SK-N-DZ (cell line): ENCODE measurements at places on chromosomes 7 and 10.

GRCh38 chr10:98569853-98570252 is 123.1 kb upstream of the HPS1 start:
- DNase-seq, result no peak

- no peak for DNase-seq
These were observed 7.2 kb downstream of the NET1 start for GRCh38 chr10:5419466-5420094.

DNA sequence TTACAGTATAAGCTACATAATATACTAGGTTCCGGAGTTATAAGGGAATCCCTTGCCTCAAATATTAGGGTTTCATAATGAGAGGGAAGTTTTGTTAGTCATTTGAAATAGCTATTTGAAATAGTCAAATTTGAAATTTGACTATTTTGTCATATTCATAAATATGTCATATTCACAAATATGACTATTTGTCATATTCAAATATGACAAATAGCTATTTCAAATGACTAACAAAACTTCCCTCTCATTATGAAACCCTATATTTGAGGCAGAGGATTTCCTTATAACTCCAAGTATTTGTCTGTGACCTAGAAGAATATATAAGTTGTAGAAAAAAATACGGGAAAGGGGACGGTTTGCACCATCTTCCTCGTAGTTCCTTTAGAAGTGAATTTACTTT is 76.6 kb downstream of the HDAC9 start:
- no peak for DNase-seq

DNA sequence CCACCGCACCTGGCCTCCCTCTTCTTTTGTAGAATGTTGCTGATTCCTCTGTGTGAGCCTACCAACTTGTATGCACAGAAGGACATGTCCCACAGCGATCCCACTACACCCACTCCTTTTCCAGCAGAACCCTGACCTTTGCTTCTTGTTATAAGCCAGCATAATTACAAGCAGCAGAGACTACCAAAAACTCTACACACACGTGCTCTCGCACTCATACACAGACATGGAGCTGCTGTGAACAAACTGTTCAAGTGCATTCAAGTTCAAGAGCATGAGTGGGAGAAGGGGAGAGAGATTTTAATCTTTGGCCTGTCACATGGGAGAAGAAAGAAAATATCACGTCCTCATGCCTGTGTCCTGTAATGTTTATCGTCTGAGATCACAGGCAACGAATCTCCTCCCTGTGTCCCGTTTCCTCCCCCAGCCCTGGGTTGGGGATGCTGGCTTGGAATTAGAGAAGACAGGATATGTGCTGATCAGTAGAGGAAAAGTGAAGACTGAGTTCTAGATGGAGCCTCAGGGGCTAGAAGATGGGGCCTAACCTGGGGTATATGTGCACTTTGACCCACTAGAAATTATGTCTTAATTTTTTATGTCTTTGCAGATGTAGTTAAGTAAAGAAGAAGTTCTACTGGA is 79.6 kb downstream of the NHLRC2 start:
- DNase-seq, result no peak

- DNase-seq, result no peak
These were observed 198.6 kb downstream of the TMEM178B start for GRCh38 chr7:141272417-141272816.

DNA sequence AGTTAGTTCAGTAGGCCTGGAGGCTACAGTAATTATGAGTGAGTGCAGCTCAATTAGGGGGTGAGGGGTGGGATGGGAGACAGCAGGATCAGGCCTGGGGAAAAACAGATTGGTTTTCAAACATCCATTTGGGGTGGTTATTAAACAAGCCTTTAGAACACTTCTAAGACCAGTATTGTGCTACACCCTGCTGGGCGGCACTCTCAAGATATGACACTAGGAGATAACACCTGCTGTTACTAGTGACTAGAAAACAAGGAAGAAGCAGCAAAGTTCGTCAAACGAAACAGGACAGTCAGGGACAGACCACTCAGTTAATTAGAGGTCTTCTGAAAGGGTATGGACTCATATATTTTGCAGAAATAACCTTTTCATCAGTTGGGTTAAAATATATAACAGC is 353.6 kb downstream of the PTEN start:
- no peak for DNase-seq

DNA sequence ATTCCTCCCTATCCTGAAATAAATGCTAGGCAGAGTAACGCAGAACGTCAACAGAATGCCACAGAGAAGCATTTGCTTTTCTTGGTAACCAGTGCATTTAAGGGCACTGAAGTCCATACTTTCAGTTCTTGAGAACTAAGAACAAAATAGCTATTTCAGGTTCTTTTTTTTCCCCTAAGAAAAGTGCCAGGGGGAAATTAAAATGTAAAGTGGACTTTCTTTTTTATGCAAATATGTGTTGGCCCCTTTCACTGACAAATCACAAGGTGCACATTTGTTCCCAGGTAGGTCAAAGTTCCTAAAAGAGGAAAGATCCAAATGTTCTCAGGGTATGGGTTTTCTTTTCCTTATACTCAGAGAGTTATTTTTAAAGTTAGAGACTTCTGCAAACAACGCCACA is 151.5 kb downstream of the HPSE2 start:
- no peak for DNase-seq

- DNase-seq, result no peak
These were observed 38.5 kb upstream of the PSMG3 start for GRCh38 chr7:1608318-1608717.

DNA sequence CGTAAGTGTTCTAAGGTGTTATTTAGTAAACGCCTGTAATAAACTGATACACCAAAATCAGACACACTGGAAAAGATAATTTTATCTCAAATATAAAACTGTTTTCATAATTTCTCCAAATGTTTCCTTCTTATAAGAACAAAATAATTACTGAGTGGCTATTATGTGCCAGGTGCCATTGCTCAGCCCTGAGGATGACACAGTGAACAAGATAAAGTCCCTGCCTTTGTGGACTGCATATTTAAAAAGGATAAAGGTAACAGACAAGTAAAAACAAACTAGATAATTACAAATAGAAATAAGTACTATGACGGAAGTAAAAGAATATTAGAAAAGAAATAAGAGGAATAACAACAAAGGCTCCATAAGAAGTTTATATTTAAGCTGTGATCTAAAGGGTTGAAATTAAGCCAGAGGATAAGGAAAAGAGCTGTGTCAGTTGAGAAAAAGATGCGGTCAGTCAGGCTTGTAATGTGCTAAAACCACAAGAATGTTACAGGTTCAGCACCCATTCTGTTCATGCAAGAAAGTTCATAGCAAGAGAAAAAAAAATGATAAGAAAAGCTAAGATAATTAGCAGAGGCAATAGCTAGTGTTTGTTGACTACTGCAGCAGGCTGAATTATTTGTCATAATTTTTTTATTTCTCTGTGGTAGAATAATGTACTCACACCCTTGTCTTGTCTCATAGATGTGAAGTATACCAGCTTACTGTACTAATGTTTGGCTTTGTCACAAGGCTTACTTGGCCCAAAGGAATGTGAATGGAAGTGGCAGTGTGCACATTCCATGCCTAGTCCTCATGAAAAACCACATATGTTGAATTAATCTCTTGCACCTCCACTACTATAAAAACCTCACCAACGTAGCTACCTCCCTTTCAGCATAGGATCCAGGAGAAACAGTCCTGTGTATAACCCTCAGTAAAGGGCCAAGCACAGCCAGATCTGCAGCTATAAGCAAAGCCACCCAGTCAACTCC is 75.1 kb downstream of the CRPPA start:
- DNase-seq, result no peak

DNA sequence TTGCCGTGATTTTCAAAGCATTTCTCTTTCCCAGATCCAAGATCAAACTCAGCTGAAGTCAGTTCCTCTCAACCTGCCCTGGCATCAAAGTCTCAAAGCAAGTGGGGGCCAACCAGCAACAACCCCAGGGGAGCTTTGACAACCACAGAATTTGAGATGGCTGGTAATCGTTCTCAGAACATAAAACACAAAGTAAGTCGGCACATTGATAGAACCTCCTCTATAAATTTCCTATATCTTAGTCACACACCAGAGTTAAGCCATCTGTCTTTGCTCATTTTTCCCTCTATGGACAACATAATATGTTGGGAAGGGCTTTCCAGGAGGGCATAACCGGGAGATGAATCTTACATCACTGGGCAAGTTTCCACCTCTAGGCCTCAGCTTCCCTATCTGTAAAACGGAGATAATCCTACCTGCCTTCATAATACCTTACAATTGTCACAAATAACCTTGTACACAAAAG is 1.2 kb upstream of the DNAJC9 start:
- DNase-seq, result no peak

DNA sequence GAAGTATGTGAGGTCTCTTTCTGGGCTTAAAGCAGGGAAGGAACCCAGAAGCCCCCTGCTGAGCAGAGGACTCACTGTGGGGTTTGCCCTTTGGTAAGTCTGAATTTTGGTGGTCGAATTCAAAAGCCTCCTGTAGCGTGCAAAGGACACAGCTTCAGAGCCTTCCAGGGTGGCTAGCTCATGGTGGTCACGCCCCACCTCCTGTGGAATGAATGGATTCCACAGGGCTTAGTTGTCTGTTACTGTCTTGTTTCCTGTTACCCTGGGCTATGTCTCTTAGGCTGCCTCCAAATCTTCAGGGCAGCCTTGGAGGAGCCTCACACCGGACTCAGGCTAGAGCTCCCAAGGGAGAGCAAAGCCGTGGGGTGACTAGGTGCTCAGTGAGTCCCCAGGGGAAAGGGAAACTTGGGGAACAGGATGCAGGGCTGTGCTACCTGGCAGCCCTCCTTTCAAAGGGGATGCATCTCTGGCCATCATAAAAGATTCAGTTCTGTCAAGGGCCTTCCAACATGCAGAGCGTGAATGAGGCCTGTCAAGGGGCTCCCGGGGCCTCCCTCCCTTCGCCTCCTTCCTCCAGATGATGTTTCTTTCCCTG is 211.7 kb downstream of the CCSER2 start:
- no peak for DNase-seq

GRCh38 chr10:120262857-120263547 is 194.0 kb upstream of the PLPP4 start:
- no peak for DNase-seq

DNA sequence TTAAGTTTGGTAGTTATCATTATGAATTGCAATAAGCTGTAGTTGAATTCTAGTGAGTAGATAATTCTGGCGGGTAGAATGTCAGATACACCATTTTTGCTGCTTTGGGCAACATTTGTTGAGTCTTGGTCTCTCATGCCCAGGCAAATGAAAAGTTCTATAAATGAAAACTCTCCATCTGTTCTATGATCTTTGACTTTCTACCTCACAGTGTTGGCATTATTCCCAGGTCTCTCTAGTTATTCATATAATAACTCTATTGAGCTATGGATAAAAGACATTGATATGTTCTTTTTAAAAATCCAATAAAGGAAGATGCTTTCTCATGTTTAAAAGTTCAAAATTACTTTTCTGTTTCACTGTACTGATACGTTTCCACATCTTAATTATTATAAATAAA is 415.3 kb upstream of the SEMA3D start:
- DNase-seq, result no peak

- no peak for DNase-seq
These were observed 54.4 kb downstream of the ZRANB1 start for GRCh38 chr10:124996127-124996853.

- DNase-seq, result peak; percentile 50
These were observed 2.9 kb downstream of the DEPP1 start for GRCh38 chr10:44975431-44976331.

- no peak for DNase-seq
These were observed 11.3 kb upstream of the TAS2R3 start for GRCh38 chr7:141752634-141753033.

GRCh38 chr10:17622061-17622460 is 4.9 kb upstream of the HACD1 start:
- no peak for DNase-seq

- no peak for DNase-seq
These were observed 52.8 kb upstream of the FIGNL1 start for GRCh38 chr7:50502947-50503346.

GRCh38 chr7:84232646-84233045 is 38.1 kb upstream of the SEMA3A start:
- peak; percentile 3 for DNase-seq

DNA sequence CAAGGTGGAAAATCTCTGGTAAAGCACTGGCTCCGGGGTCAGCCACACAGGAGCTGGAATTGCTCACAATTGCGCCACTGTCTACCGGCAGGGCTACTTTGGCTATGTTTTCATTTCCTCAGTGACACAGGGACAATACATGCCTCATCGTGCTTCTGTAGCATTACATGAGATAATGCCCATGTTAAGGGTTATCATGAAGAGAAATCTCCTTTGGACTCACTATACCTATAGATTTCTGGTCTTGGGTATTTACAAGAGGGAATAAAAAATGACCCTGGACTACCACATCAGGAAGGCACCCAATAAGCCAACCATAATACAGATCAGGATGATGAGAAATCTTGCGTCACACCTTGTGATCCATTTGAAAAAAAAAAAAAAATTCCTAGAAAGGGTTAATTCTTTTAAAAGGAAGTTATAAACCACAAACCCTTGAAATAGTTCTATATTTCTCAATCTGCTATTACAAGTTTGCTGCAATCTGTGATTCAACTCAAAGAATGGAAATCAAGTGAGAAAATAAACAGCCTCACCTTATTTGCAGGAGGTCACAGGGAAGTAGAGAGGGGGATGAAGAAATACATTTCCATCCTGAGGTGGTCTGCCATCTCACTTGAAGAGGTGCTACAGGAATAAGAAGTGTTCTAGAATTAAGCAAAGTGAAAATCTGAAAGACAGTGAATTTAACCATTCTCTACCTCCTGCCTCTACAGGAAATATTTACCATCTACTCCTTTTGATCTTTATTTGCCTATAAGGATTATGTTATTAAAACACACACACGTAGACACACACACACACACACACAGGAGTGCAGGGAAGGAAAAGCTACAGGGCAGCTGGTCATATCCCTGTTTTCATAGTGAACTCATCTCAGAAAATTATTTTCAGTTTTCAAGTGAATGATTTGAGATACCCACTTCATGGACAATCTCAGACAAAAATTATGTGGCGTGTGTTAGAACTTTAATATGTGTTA is 231.3 kb upstream of the CELF2 start:
- DNase-seq, result no peak

- DNase-seq, result no peak
These were observed 53.1 kb upstream of the OSBPL3 start for GRCh38 chr7:25032774-25033743.

DNA sequence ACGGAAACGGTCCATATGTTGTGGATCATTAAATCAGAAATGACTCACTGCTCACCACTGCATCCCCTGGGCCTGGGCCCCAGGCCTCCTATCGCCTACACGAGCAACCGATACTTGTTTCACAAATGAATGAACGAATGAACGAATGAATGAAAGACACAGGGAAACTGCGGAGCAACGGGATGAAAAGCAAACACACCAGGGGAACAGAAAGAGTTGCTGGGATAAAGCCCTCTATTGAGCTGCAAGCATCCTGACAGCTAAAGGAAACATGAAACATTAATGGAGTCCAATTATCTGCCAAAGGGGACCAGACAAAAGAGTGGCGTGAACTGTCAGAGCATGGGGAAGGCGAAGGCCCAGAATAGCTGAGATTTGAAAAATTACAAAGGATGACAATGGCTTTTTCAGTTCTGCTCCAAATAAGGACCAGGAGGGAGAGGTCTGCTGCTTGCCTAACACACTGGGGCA is 92.1 kb downstream of the GRB10 start:
- no peak for DNase-seq
